ENCODE measurements at places on chromosomes 11 and 22. TPM values are rescaled to one million over a fixed set of nuclear protein-coding genes. Genes with fewer than 3 reads are reported as not detected.

DNA sequence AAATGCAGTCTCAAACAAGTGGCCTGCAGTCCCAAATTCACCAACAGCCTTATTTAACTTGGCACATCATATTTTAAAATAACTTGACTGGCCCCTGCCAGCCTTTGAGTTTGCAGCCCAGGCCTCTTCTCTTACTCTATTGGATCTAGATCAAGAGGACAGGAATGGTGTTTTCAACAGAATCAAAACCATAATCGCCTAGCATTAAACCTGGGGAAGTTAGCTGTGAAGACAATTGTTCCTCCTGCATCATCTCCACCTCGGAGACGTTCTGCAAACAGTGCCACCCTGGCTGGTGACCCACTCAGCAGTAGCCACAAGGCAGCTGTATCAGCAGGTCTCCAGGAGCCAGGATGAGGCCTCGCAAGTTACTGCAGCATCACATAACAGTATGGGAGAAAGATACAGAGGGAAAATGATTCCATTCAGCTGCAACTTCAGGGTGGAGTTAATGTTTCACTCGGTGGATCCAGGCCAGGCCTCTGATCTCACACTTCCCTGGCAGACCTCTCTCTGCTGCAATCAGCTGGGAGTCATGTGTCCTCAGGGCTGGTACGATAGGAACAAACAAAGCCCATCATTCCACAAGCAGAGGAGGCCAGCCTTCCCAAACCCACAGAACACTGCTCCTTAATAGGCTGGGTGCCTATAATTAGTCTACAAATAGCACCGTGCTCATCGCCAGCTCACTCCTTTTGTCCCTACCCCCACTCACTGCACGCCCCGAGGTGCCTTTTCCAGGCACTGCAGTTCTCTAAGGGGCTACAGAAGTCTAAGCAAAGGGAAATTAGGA is 18.6 kb upstream of the SCN2B start:
- peak overlapping the region; percentile 72 for H3K27ac ChIP-seq
- H3K4me1 ChIP-seq: no peaks in the 10 kb centered on the region
- no peaks in the 10 kb centered on the region for H3K36me3 ChIP-seq

GRCh38 chr22:33519071-33519973 is 401.0 kb downstream of the LARGE1 start:
- no peak overlapping the region for H3K4me3 ChIP-seq
- H3K36me3 ChIP-seq: no peaks in the 10 kb centered on the region
- no peaks in the 10 kb centered on the region for H3K27me3 ChIP-seq
- peak; percentile 56 for DNase-seq
- no peak overlapping the region for H3K27ac ChIP-seq

DNA sequence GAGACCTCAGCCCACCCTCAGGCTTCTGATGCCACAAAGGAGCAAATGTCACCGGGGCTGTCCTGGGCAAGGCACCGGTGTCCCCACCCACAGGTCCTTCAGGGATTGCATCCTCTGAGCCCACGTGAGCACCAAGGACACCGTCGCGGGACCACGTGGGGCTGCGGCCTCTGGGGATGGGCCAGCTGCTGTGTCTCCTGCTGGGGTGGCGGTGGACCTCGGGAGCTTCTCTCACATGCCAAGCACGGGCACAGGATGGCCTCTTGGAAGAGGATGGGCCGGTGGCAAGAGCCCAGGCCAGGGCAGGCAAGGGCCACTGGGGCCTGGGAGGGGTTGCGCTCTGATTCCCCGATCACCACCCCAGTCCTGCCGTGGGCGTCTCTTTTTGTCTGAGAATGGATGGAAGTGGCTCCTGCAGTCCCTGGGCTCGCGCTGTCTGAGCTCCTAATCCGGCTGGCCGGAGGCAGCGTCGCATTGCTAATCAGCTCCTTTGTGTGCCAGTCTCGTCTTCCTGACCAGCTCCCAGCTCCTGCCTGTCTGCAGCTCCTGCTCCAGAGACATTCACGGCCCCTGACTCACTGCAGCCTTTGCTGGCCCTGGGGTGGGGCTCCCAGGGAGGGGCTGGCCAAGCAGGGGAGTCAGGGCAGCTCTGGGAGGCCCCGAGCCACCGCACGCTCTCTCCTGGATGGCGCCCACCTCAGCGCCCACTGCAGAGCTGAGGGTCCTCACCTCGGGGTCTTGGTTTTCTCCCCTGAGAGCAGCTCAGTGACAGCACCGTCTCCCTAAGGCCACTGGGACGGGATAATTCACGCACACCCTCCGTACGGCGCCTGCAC is 146.7 kb downstream of the CTTN start:
- H3K4me1 ChIP-seq: no peaks in the 10 kb centered on the region
- no peaks in the 10 kb centered on the region for H3K27me3 ChIP-seq
- H3K27ac ChIP-seq: no peak overlapping the region
- no peak for DNase-seq
- no peak overlapping the region for H3K4me3 ChIP-seq

GRCh38 chr11:60498399-60498798 is 5.8 kb downstream of the MS4A12 start:
- H3K27ac ChIP-seq: no peak overlapping the region
- H3K4me3 ChIP-seq: no peak overlapping the region
- peaks cover 2% of the 10 kb centered on the region for H3K4me1 ChIP-seq
- no peaks in the 10 kb centered on the region for H3K36me3 ChIP-seq
- peaks cover 2% of the 10 kb centered on the region for H3K27me3 ChIP-seq

GRCh38 chr11:6834021-6834420 is 11.5 kb upstream of the OR10A5 start:
- no peak overlapping the region for H3K27ac ChIP-seq
- no peak overlapping the region for H3K4me3 ChIP-seq
- DNase-seq: no peak

DNA sequence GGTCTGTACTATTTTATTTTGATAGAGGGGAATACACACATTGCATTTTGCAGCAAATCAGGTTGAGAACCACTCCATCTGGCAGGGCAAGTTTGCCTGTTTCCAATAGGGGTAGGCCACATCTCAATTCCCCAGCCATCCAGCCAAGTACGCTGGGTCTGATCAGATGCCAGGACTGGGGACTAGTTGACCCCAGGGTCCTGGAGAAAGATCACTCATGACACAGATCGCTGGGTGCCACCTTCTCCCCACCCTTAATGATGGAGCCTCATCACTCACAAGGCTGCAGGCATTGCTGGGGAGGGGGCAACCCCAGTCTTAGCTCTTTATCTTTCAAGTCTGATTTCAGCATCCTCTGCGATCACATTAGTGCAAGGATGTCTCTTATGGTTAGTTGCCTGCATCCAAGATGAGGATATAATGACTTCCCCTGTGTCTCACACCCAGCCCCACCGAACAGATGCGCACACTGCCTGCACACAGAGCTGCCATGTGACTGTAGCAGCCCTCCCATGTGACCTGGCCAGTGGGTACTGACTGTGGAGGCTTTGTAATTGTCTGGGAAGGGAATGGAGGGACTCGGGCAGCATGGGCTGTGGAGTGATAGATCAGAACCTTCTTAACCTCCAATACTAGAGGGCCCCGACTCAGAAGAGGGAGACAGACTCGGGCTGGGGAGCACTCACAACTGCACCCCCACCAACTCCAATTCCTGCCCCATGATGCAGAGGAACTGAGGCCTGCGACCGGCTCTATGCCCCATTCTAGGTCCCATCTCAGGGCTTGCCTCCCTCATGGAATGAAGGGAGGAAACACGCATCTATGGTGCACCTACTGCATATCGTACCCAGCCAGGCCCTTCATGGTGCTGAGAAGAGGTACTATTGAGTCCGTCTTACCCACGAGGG is 155.8 kb downstream of the DSCAML1 start:
- H3K27ac ChIP-seq: no peak overlapping the region
- H3K4me3 ChIP-seq: no peak overlapping the region
- no peaks in the 10 kb centered on the region for H3K36me3 ChIP-seq

- no peak overlapping the region for H3K27ac ChIP-seq
- no peak overlapping the region for H3K4me3 ChIP-seq
- H3K27me3 ChIP-seq: no peaks in the 10 kb centered on the region
- no peaks in the 10 kb centered on the region for H3K4me1 ChIP-seq
- DNase-seq: no peak
Observed at GRCh38 chr11:90344546-90344945, 121.7 kb upstream of the CHORDC1 start.

- H3K27me3 ChIP-seq: no peaks in the 10 kb centered on the region
- DNase-seq: no peak
- no peaks in the 10 kb centered on the region for H3K4me1 ChIP-seq
- H3K27ac ChIP-seq: no peak overlapping the region
- no peaks in the 10 kb centered on the region for H3K36me3 ChIP-seq
- no peak overlapping the region for H3K4me3 ChIP-seq
Observed at GRCh38 chr22:26615149-26615548, 2.7 kb downstream of the CRYBB1 start.

DNA sequence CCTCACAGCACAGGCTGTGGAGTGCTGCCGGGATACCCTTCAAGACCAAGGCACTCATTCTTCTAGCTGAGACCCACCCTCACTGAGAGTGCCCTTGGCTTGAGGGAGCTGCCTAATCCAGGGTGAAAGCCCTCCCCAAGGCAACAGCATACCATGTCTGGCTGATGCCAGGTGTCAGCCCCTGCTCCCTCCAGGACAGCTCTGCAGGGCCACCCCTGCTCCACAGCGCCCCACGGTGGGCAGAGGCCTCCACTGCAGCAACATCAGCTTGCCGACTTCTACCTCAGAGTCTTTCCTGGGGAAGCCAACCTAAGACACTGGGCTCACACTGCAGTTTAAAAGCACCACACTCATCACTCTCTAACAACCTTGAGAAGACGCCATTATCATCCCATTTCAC is 29.0 kb downstream of the TTLL1 start:
- H3K4me3 ChIP-seq: no peak overlapping the region
- H3K27me3 ChIP-seq: no peaks in the 10 kb centered on the region
- peaks cover 15% of the 10 kb centered on the region for H3K36me3 ChIP-seq
- peak; percentile 12 for DNase-seq

Gene MYH9
- polyA plus RNA-seq: 188 TPM

- no peaks in the 10 kb centered on the region for H3K36me3 ChIP-seq
- no peaks in the 10 kb centered on the region for H3K27me3 ChIP-seq
Observed at GRCh38 chr11:72218251-72218745, 1.7 kb downstream of the FOLR2 start.

Gene SLC16A8
- polyA plus RNA-seq: 0.37 TPM

DNA sequence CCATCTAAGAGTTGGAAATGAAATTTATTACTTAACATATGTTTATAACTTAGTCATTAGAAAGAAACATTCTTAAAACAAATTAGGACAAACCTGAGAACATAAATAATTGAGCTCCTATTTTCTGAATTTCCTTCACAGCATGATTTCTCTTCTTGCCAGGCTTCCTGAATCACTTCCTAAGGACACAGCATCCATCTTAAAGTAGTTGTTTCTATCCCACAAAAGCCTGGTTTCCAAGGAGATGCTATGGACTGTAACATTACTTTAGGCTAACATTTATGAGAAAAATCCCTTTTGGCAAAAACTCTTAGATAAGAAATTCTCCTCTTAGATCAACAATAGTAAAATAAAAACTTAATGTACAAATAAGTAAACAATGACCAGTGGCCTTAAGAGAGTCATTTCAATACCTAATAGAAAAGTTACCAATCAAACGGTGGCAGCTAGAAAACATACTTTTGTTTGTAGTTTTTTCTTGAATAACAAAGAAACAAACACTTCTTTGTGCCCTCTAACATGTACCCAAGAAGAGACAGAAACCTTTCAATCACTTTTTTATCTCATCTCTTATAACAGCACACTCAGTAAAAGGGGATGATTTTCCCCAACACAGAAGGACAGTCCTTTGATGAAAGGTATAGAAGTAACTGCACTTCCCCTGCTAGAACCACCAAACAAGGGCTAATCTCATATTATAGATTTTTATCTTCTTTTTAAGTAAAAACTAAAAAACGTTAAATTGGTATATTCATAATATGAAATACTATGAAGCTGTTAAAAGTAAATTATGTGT is 74.5 kb downstream of the TTC28 start:
- H3K27ac ChIP-seq: no peak overlapping the region
- no peaks in the 10 kb centered on the region for H3K4me1 ChIP-seq
- H3K4me3 ChIP-seq: no peak overlapping the region
- no peak for DNase-seq

DNA sequence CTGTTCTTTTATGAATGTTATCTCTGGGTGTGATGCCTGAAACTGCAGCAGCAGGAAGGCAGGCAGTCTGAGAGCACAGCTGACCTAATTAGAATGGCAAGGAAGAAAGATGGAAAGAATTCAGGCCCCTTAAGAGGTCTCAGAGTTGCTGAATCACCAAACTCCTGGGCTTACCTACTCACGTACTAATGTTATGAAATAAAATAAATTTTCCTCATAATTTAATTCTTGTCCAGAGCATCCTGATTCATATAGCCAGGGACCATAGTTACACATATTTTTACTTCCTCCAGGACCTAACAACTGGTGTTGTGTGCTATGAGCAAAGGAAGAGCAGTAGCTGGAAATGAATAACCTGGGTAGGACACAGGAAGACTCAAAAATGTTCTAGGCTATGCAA is 41.9 kb downstream of the SNX19 start:
- peaks cover 17% of the 10 kb centered on the region for H3K36me3 ChIP-seq
- H3K4me3 ChIP-seq: no peak overlapping the region
- H3K27me3 ChIP-seq: no peaks in the 10 kb centered on the region
- DNase-seq: no peak

DNA sequence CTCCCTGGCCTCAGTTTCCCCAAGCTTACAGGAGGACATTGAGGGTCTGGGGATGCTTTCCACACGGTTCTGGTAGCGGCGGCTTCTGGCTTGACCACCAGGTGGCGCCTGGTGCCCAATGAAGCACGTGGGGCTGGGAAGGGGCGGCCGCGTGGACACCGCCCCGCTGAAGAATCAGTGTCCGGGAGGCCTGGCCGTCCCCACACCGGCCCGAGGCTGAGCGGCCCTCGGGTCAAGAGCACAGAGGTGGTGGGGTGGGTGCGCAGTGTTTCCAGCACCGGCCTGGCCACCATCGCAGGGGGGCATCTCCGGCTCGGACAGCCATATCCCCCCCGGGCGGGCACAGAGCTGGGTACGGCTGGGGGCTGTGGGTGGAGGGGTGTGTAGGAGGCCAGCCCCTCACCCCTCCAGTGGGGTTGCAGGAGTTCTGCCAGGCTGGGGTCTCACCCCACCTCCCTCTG is 27.8 kb upstream of the PPARA start:
- H3K27ac ChIP-seq: no peak overlapping the region
- no peak overlapping the region for H3K4me3 ChIP-seq
- peaks cover 19% of the 10 kb centered on the region for H3K4me1 ChIP-seq
- peak; percentile 66 for DNase-seq
- H3K27me3 ChIP-seq: no peaks in the 10 kb centered on the region

DNA sequence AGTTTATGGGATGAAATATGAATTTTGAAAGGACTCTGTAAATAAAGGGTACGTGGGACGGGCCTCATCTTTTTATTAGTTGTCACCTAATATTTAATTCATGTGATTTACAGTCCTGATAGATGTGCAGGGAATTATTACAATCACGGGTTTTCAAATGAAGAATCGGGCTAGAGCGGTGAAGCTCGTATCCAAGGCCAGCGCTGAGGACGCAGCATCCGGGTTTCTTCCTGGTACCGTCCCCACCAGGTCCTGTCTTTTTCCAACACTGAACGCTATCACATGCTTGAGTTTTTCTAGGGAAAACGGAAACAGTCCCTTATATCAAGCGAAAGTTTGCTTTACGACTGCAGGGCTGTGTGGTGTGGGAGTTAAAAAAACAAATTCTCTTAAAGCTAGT is 787 bp downstream of the SMDT1 start:
- peaks cover 23% of the 10 kb centered on the region for H3K4me1 ChIP-seq
- H3K27me3 ChIP-seq: no peaks in the 10 kb centered on the region
- peak; percentile 70 for DNase-seq
- H3K36me3 ChIP-seq: peaks cover 10% of the 10 kb centered on the region
- peak overlapping the region; percentile 52 for H3K4me3 ChIP-seq

GRCh38 chr11:123448823-123449222 is 18.8 kb downstream of the GRAMD1B start:
- H3K36me3 ChIP-seq: no peaks in the 10 kb centered on the region
- no peak for DNase-seq
- H3K4me1 ChIP-seq: no peaks in the 10 kb centered on the region
- H3K27ac ChIP-seq: no peak overlapping the region
- H3K27me3 ChIP-seq: no peaks in the 10 kb centered on the region
